ENCODE measurements at places on chromosomes 3 and 15. TPM values are rescaled to one million over a fixed set of nuclear protein-coding genes. Genes with fewer than 3 reads are reported as not detected.

Gene IMPG2
- polyA plus RNA-seq = 0.68 TPM

GRCh38 chr15:48582452-48583247 is 62.9 kb downstream of the FBN1 start:
- peak overlapping the region; percentile 69 for H3K27ac ChIP-seq
- H3K36me3 ChIP-seq = no peaks in the 10 kb centered on the region
- peak; percentile 84 for DNase-seq
- H3K4me1 ChIP-seq = peaks cover 12% of the 10 kb centered on the region

GRCh38 chr3:107915706-107916105 is 175.1 kb downstream of the CD47 start:
- H3K36me3 ChIP-seq = no peaks in the 10 kb centered on the region
- DNase-seq = no peak
- no peaks in the 10 kb centered on the region for H3K4me1 ChIP-seq
- no peaks in the 10 kb centered on the region for H3K27me3 ChIP-seq
- H3K4me3 ChIP-seq = no peak overlapping the region
- H3K27ac ChIP-seq = no peak overlapping the region

Gene OIP5
- polyA plus RNA-seq = 5.0 TPM

GRCh38 chr3:73107676-73108187 is 46.3 kb downstream of the EBLN2 start:
- H3K4me3 ChIP-seq = no peak overlapping the region
- no peak overlapping the region for H3K27ac ChIP-seq
- H3K36me3 ChIP-seq = no peaks in the 10 kb centered on the region
- H3K27me3 ChIP-seq = no peaks in the 10 kb centered on the region

Gene GP9
- polyA plus RNA-seq = 0.80 TPM

DNA sequence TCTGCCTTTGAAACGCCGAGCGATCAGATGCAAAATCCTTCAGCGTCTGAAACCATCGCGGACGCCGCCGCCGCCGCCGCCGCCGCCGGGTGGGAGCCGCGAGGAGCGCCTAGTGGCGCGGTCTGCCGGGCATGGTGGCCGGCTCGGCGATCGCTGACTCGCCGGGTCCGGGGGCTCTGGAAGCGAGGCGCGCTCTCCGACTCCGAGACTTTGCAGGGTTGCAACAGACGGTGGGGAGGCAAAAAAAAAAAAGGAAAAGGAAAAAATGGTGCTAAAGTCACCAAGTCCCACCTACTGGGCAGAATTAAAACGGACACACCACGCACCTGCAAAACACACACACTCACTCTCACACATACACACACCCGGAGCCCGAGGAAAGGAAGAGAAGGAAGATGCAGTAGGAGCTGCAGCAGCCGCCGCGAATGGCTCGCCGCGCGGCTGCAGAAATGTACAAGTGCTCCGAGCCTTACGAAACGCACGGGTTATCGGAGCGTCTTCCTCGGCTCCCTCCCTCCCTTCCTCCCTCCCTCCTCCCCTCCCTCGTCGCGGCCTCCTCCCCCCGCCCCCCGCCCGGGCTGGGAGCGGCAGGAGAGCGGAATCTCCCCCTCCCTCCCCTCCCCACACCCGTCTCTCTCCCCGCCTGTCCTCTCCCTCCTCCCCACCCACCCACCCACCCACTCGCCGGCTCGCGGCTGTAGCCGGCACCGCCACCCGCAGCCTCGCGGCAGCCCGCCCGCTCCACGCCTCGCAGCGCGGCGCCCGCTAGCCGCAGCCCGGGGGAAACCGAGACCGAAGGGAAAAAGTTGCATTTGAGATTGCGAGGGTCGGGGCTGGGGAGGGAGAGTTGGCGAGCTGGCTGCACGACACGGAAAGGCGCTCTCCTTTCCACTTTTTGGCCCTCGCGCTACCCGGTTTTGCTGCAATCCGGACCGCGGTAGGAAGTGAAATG is at the start of gene NTRK3:
Gene NTRK3 (minus strand): TSS at position 461 of the 952 bp plus-strand sequence. CDS start 586 bp downstream, outside the sequence.
- no peak within 1 kb of the TSS for H3K27ac ChIP-seq
- H3K27me3 ChIP-seq = peaks cover 81% of the 10 kb centered on the region
- DNase-seq = peak; percentile 59
- peaks cover 27% of the 10 kb centered on the region for H3K4me1 ChIP-seq
- no peaks in the 10 kb centered on the region for H3K36me3 ChIP-seq

DNA sequence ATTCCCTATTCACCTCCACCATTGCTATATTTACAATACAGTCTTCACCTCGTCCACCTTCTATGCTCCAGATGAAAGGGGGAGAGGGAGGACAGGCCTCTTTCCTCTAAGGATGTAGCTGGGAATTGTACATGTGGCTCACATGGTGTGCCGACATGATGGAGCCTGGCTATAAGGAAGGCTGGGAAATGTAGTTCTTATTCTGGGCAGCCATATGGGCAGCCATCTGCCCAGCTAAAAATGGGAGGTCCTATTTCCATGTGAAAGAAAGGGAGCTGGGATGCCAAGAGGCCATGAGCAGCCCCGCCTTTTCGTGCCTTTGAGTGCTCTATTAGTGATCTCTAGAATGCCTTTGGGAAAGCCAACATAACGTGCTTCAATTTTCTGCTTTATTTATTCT is 27.1 kb upstream of the MGLL start:
- DNase-seq = peak; percentile 53
- peaks cover 11% of the 10 kb centered on the region for H3K4me1 ChIP-seq
- no peaks in the 10 kb centered on the region for H3K36me3 ChIP-seq
- peak overlapping the region; percentile 32 for H3K27ac ChIP-seq
- H3K27me3 ChIP-seq = no peaks in the 10 kb centered on the region

Gene SAXO2
- 1.6 TPM for polyA plus RNA-seq

Gene GOLGA8M
- polyA plus RNA-seq = 1.1 TPM

GRCh38 chr15:34240537-34240936 is 15.7 kb downstream of the EMC4 start:
- H3K27me3 ChIP-seq = no peaks in the 10 kb centered on the region
- no peak for DNase-seq

DNA sequence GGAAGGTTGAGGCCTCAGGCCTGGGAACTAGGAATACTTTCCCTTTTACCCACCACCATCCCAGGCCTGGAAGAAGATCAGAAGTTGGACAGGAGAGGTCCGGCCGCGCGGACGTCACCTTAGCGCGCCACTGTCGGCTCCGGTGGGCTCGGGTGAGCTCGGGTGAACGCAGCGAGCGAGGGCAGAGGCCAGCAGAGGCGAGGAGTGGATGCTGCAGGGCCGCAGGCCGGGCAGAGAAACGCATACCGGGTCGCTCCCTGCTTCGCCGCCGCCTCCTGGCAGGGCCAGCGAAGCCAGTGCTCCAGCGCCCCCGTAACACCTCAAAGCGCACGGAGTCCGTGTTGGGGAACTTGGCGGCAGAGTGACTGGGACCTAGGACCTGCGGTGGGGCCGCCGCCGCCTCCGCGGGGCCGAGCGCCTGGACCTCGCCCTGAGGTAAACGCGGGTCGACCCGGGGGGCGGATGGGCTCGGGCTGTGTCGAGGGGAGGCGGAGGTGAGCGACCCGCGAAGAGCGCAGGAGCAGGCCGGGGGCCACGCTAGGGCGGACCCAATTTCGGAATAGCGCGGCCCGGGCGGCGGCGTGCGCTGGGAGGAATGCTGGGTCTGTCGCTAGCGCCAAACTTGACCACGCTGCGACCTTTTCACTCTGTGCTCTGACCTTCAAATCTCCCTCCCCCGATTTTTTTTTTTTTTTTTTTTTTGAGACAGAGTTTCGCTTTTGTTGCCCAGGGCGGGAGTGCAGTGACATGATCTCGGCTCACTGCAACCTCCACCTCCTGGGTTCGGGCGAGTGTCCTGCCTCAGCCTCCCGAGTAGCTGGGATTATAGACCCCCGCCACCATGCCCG is 1.6 kb downstream of the CYP11A1 start:
- peak overlapping the region; percentile 60 for H3K27ac ChIP-seq
- DNase-seq = peak; percentile 89
- peak overlapping the region; percentile 54 for H3K4me3 ChIP-seq
- no peaks in the 10 kb centered on the region for H3K36me3 ChIP-seq
- H3K4me1 ChIP-seq = peaks cover 3% of the 10 kb centered on the region

- H3K27ac ChIP-seq = no peak overlapping the region
- H3K27me3 ChIP-seq = peaks cover 2% of the 10 kb centered on the region
- no peak overlapping the region for H3K4me3 ChIP-seq
- no peaks in the 10 kb centered on the region for H3K4me1 ChIP-seq
Measured at GRCh38 chr3:119817071-119817470, 35.2 kb downstream of the NR1I2 start.

DNA sequence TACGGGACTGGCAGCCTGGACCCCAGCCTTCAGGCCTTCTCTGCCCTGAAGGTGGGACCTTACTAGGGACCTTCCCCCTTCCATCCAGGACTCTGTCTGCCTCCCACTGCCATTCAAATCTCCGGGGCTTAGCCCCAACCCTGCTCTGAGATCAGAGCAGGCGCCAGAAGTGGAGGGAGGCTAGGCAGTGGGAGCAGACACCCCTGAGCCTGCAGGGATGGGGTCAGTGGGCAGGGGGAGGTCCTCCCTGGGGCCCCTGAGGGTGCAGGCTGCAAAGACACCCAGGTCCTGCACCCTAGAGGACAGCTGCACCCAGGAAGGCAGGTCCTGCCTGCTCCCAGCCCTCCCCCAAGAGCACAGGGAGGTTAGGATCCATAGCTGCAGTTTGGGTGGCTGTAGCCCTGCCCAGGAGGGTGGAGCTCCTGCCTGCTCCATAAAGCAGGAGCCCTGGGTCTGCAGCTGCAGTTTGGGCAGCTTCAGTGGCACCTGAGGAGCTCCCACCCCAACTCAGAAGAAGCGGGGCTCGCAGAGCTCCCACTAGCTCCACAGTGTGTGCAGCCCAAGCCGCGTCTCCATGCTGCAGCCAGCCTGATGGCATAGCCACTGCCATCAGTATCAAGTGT is 8.1 kb upstream of the POC1A start:
- H3K4me3 ChIP-seq = no peak overlapping the region
- H3K36me3 ChIP-seq = no peaks in the 10 kb centered on the region
- H3K27ac ChIP-seq = no peak overlapping the region
- H3K27me3 ChIP-seq = no peaks in the 10 kb centered on the region
- H3K4me1 ChIP-seq = no peaks in the 10 kb centered on the region

- H3K27me3 ChIP-seq = no peaks in the 10 kb centered on the region
- H3K4me1 ChIP-seq = no peaks in the 10 kb centered on the region
- no peak for DNase-seq
- H3K36me3 ChIP-seq = no peaks in the 10 kb centered on the region
Measured at GRCh38 chr15:54998661-54999060, 198.1 kb downstream of the RSL24D1 start.

DNA sequence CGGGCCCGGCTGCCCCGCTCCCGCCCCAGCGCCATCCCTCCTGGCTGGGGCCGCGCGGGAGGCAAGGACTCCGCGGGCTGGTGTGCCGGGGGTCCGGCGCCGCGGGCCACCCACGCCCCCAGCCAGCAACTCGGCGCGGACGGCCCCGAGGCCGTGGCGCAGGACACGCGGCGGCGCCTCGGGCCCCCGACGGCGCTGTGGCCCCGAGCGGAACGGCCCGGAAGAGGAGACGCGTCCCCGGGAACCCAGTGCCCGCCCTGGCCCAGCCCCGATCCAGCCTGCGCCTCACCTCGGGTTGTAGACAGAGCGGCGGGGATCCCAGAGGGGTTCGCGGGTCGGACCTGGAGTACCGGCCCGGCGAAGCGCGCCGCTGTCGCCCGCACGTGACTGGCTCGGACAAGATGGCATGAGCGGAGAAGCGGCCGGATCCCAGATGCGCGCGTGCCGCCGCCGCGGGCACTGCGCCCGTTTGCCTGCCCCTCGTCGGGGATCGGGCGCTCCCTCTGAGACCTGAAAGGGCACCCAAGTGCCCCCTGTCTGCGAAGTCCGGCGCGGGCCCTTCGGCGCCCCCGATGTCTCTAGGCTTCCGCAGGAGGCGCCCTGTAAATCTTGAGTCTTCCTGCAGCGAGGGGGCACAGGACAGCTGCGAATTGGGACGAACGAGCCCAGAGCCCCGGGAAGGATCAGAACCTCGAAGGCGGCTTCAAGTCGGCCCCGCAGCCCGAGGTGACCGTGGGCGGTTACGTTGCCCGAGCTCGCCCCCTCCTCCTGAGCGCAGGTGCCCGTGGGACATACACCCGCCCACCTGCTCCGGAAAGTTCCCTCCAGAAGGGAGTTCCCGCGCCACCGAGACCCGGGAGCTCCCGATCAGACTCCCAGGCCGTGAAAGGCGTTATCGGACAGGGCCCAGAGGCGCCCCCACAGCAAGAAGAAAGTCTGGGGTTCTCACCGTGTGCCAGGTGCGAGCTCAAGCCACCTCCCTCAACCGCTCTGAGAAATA is 598 bp upstream of the SFMBT1 start:
- peak overlapping the region; percentile 41 for H3K4me3 ChIP-seq
- H3K4me1 ChIP-seq = peaks cover 8% of the 10 kb centered on the region
- peaks cover 8% of the 10 kb centered on the region for H3K27me3 ChIP-seq
- peak; percentile 52 for DNase-seq
- no peaks in the 10 kb centered on the region for H3K36me3 ChIP-seq

DNA sequence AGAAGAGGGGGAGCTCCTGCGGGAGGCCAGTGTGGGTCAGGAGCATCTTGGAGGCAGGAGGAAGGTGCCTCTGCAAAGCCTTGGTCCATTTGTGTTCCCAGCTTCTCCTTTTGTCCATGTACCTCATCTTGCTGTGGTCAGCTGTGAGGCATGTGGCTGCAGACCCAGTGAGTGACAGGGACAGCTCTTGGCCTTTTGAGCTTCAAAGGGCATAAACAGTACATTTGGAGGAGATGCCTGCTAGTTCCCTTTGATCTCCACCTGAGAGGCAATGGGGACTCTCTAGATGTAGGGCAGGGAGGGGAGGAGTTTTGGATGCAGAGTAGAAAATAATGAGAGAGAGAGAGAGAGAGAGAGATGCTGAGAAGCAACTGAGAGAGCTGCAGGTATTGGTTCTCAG is 270.0 kb downstream of the TLE3 start:
- no peak for DNase-seq
- H3K4me3 ChIP-seq = no peak overlapping the region
- H3K27ac ChIP-seq = no peak overlapping the region
- no peaks in the 10 kb centered on the region for H3K36me3 ChIP-seq
- H3K4me1 ChIP-seq = peaks cover 10% of the 10 kb centered on the region

DNA sequence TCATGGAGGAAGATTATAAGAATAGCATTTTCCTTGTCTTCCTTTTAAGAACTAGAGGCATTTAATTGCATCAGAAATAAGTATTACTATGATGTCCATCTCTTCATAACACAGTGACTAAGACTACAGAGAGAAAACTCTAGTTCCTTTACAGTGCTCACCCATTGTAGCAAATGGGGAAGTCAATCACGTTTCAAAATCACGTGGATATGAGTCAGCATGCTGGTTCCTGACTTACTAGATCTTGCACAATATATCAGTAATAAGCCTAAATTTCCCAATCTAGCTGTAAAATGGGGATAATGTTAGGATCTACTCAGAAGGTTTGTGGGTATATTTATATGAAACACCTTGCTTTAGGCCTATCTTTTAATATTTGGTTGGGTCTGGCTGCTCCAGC is 254.8 kb upstream of the EOMES start:
- no peak overlapping the region for H3K27ac ChIP-seq
- DNase-seq = peak; percentile 34
- no peaks in the 10 kb centered on the region for H3K36me3 ChIP-seq
- no peak overlapping the region for H3K4me3 ChIP-seq

- DNase-seq = no peak
- peaks cover 24% of the 10 kb centered on the region for H3K27me3 ChIP-seq
- peaks cover 27% of the 10 kb centered on the region for H3K4me1 ChIP-seq
Measured at GRCh38 chr3:186189492-186189891, 80.6 kb upstream of the ETV5 start.

DNA sequence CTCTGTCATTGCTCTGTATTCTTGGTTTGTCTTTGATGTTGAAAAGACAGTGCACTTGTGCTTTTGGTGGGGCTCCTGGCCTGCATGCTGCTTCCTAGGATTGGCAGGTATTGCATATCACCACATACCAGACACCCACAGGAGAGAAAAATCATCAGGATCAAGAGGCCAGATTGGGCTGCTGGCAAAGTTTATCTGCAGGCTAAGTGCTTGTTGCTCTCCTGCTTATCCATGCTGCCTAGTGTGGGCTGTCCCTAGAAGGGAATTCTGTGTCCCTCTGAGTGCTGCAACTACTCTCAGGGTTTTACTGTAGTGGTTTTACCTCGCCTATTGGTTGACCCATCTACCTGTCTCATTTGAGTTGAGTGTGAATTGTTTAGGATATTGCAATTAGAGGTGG is 833 bp upstream of the SLC22A13 start:
- no peak for DNase-seq
- H3K4me1 ChIP-seq = peaks cover 20% of the 10 kb centered on the region
- no peak overlapping the region for H3K4me3 ChIP-seq
- peaks cover 10% of the 10 kb centered on the region for H3K36me3 ChIP-seq
